ENCODE measurements at places on chromosomes 5 and 9. TPM values are rescaled to one million over a fixed set of nuclear protein-coding genes. Genes with fewer than 3 reads are reported as not detected.

Gene FAM163B
- 0.22 TPM for total RNA-seq

GRCh38 chr5:50866415-50866814 is 200.0 kb downstream of the PARP8 start:
- DNase-seq = no peak

- no peak for DNase-seq
Measured at GRCh38 chr5:148858547-148858946, 32.1 kb downstream of the ADRB2 start.

Gene CDC20B
- 0.16 TPM for total RNA-seq

DNA sequence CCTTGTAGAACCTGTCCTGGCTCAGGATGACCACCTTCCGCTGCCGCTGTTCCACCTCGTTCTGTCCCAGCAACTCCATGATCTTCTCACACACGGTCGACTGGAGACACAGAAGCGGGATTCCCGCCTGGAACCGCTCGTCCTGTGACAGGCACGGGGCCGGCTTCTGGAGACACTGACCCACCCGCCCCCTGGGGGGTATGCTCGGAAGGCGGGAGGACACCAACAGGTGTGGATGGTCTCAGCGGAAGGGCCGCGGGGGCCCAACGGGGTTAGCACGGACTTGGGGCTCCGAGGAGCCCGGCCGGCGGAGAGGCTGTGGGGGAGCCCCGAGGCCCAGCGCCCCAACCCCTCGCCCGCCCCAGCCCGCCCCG is 530 bp downstream of the UCK1 start:
- peak; percentile 61 for DNase-seq

GRCh38 chr9:27787891-27788290 is 214.6 kb upstream of the C9orf72 start:
- DNase-seq = no peak

DNA sequence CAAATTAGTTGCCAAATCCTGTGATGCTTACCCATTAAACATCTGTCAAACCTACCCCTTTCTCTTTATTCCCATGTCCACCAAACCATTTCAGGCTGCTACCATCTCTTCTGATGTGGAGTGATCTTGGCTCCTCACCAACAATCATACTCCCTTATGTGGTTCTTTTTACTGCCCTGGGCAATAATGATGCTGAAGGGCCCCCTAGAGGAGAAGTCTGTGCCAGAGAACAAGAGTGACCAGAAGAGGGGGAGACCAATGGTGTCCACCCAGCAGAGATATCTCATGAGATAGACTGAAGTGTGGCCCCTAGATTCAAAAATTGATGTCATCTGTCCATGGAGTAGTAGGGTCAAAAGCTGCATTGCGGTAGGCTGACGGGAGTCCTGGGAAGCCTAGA is 10.9 kb downstream of the LRRC70 start:
- no peak for DNase-seq

Data from mesothelial cell of epicardium (in vitro differentiated cells).